ENCODE measurements at places on chromosomes 7 and 10.

- DNase-seq, result no peak
Measured at GRCh38 chr10:78927257-78927995, 141.3 kb upstream of the ZMIZ1 start.

GRCh38 chr7:128836729-128837348 is 6.6 kb downstream of the FLNC start:
- DNase-seq, result no peak

- no peak for DNase-seq
Measured at GRCh38 chr10:14025283-14026189, 305.2 kb downstream of the FRMD4A start.

DNA sequence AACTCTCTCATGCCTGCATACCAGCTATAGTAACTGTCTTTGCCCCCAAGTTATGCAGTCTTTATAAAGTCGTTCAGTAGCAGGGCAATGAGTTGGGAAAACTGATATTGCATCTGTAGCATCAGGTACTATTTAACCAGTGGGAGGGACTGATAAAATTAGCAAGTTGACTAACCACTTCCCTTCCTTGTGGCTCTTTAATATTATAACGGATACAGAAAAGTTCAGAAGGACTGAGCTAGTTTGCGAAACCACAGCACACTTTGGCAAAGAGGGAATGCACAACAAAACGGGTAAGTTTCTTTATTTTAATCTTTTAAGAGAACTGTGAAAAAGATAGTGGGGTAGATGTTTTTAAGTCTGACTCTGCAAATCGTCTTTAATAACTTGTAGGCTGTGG is 205.3 kb upstream of the HDAC9 start:
- DNase-seq, result no peak

DNA sequence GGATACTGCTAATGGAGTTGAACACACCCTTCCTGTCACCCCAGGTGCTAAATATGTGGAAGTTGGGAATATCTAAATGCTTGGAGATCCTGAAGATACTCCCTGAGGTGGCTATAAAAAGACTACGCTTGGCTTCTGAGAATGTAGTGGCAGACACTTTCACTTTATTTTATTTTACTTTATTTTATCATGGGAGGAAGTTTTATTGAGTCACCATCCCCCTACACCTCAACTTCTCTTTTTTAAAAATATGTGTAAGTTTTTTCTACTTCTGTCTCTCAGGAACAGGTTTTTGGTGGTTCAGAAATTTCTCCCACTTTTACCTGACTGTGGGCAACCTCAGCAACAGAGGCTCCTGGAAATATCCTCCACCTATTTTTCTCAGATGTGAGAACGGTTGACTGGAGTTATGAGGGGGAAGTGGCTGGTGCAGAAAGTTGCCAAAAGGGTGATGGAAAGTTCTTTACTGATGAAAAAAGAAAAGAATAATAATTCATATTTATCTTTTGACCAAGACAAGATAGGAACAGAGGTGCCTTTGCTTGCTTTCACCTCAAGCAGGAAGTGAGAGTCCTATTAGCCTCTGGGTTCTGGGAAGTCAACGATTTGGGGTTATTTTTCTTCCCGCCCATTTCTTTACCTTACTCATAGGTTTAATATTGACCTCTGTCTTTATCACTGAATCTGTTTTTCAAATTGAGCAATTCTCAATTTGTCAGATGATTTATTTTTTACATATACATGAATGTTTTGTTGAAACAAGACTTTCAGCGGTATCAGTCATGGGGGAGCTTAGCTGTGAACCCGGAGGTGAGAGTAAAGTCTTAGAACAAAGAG is 103.6 kb downstream of the AHR start:
- no peak for DNase-seq

GRCh38 chr7:21448974-21449373 is 21.1 kb downstream of the SP4 start:
- DNase-seq, result no peak

- no peak for DNase-seq
Measured at GRCh38 chr10:35684586-35684985, 42.5 kb upstream of the FZD8 start.

DNA sequence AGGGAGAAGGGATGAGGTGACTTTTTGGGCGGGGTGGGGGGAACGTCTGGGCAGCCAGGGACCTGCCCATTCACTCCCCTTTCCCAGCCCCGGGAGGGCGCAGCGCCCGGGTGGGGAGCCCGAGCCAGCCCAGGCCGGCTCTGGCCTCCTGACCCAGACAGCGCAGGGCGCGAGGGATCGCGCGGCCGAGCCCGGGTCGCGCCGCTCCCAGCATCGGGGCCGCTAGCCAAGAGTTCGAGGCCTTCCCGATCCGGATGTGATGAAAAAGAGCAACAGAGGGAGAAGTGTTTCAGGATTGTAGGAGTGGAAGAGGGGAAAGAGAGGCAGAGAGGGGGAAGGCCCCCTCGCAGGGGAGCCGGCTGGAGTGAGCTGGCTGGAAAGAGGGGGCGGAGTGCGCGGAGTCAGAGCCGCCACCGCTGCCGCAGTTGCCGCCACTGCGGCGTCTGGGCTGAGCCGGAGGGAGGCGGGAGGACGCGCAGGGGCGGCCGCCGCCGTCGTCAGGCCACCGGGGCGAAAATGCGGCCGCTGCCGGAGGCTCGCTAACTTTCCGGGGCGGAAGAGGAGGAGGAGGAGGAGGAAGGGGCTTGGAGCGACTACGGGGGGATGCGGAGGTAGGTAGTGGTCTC is at the start of gene MDFIC:
Gene MDFIC, plus strand, starts transcription at position 69 of the 626 bp plus-strand sequence. CDS start 940 bp downstream, outside the sequence.
- peak; percentile 28 for DNase-seq

Measured in GM04503 (cell line).